Left ventricle myocardium superior (tissue), 1 donor: ENCODE measurements at places on chromosomes 3 and 15. TPM values are rescaled to one million over a fixed set of nuclear protein-coding genes. Genes with fewer than 3 reads are reported as not detected.

CLDN1 gene
- 1.4 TPM for total RNA-seq

CCDC54 gene
- not detected for total RNA-seq

FES gene
- 15.4 TPM for total RNA-seq

UBAP1L gene
- 1.3 TPM for total RNA-seq

ISL2 gene
- total RNA-seq = not detected

GPR27 gene
- 4.4 TPM for total RNA-seq

GABRR3 gene
- not detected for total RNA-seq

GPR149 gene
- total RNA-seq = not detected

KLF13 gene
- 85.3 TPM for total RNA-seq

ST8SIA2 gene
- 3.0 TPM for total RNA-seq

CCNL1 gene
- total RNA-seq = 30.7 TPM

RPL29 gene
- total RNA-seq = 663 TPM

CCRL2 gene
- total RNA-seq = 1.4 TPM
